AG20443 (cell line): ENCODE measurements at places on chromosomes 5 and 9.

GRCh38 chr5:30100148-30100713 lies 1093.3 kb upstream of the CDH6 start:
- no peak for DNase-seq

DNA sequence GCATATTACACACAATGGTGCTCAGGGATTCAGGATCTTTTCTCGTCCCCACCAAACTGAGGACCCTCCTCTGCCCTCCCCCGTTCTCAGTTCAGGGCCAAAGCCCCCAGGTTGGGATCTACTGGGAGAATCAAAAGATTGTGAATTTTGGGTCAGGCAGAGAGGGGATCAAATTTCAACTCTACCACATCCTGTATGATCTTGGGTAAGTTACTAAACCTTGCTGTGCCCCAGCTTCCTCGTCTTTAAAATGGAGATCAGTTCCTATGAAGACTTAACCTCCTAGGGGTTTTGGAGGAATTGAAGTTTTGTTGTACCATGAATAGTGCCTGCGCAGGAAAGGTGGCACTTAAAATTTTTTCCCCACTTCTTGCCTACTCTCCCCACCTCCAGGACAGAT lies 62.4 kb downstream of the RAI14 start:
- no peak for DNase-seq

DNA sequence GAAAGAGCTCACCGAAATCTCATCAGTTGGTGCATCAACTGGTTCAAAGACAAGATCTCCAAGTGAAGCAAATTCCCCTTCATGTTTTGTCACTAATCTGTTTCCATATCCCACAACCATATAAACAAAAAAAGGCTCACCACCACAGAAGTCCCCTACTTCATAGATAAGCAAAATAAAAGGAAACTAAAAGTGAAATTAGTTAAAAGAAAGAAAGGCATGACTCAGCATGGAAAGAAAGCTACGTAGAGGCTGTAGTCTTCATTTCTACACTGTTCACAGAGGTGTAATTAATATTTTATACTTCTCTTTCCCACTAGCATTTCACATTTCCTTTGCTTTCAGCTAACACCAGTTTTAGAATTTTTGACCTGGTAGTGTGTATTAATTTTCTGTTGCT lies 208.0 kb downstream of the CYLC2 start:
- DNase-seq: no peak

GRCh38 chr5:36680066-36680465 lies 73.7 kb downstream of the SLC1A3 start:
- no peak for DNase-seq

- DNase-seq: no peak
Measured at GRCh38 chr9:78103971-78104433, 72.4 kb upstream of the GNAQ start.

DNA sequence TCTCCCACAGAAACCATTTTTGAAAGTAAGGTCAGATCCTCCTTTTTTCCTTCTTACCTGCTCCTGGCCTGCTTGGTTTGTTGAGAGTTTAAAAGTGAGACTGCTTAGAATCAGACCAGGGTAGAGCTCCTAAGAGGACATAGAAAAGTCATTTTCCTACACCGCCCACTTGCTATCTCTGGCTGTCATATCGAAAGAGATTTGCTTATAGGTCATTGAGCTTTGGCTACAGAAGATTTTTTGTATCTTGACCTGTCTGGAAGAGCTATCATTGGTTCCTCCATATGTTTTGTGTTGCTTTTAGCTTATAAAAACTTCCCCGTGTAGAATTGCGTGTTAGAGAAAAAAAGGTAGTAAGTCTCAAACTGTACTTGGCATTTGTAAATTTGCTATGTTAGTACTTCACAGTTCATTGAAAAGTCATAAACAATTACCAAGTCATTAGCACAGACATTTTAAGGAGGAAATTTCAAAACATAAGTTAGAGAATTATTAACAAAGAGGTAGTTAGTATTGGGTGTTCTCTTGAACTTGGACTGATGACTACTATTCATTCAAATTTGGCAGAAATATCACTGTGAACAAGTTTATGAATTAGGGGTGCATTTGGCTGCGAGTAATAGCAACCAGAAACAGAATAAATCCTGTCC lies 96.6 kb downstream of the MAN2A1 start:
- no peak for DNase-seq

DNA sequence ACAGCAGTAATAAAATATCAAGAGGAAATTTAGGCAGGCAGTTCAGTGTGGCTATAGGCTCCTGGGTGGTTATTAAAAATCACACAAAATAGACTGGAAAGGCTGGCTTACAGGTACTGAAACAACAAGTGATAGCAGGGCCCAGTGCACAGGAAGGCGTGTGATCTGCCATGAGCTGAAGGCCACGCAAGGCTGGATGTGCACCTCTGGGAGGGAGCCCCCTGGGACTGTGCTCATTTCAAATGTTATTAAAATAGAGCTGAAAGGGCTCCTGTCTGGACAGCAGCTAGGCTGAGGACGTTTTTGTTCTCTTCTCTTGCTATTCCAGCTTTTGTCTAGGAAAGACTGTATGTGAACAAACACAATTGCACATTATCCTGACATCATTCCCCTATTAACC lies 324.3 kb upstream of the RFX3 start:
- DNase-seq: no peak

- DNase-seq: no peak
Measured at GRCh38 chr5:123571927-123572326, 60.0 kb downstream of the CSNK1G3 start.
